Gastrocnemius medialis (tissue), 4 donors: ENCODE measurements at places on chromosomes 7 and 10. TPM values are rescaled to one million over a fixed set of nuclear protein-coding genes. Genes with fewer than 3 reads are reported as not detected.

GRCh38 chr7:83178066-83178465 is 15.4 kb upstream of the PCLO start:
- DNase-seq = no peak

GRCh38 chr7:77474756-77475155 is 58.6 kb upstream of the GSAP start:
- no peak for DNase-seq

Gene GPR141
- not detected for total RNA-seq

DNA sequence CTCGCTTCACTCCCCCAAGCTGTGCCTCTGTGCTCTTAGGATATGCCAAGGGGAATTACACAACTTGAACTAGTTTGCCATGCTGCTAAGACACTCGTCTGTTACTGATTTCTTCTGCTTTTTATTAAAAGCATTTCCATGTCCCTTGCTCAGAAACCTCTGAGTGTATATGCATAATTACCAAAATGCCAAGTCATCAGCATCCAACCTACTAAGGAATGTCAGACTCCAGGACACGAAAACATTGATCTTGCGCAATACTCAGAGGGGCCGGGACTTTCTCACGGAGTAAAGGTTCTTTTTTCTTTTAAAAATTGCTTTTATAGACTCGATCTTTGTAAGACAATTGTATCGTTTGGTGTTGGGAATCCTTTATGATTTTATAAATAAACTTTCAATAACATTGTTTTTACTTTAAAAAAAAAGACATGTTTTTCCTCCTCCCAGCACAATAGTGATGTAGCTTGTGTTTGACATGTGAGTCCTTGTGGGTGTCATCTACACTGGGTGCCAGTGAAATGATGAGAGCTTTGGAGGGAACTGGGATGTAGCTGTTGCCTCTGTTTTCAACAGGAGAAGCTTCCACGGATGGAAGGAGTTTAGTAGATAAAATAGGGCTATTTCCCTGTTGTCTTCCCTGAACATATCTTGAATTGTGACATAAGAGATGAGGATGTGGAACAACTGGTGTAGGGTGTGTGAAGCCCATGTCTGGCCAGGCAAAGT is 43.6 kb downstream of the CNNM1 start:
- DNase-seq = no peak

GRCh38 chr7:2470204-2471021 is 5.8 kb downstream of the GRIFIN start:
- no peak for DNase-seq
